Bronchus fibroblast of lung (primary cell): ENCODE measurements at places on chromosomes 7 and 10. TPM values are rescaled to one million over a fixed set of nuclear protein-coding genes. Genes with fewer than 3 reads are reported as not detected.

CFAP69 gene
- total RNA-seq: 0.30 and 0.67 TPM in 2 replicates

HOGA1 gene
- total RNA-seq: 0.67 and 1.0 TPM in 2 replicates

VSIR gene
- 9.1 and 10.9 TPM in 2 replicates for total RNA-seq

CALCR gene
- total RNA-seq: not detected in 2 replicates

STEAP2 gene
- total RNA-seq: 5.5 and 6.8 TPM in 2 replicates

PNLIPRP2 gene
- total RNA-seq: not detected in 2 replicates

SFTPD gene
- under 0.01 TPM in 1 of 2 replicates, not detected in the other for total RNA-seq

LRRN3 gene
- 0.59 and 0.84 TPM in 2 replicates for total RNA-seq
